ENCODE measurements at places on chromosomes 11 and 22.

DNA sequence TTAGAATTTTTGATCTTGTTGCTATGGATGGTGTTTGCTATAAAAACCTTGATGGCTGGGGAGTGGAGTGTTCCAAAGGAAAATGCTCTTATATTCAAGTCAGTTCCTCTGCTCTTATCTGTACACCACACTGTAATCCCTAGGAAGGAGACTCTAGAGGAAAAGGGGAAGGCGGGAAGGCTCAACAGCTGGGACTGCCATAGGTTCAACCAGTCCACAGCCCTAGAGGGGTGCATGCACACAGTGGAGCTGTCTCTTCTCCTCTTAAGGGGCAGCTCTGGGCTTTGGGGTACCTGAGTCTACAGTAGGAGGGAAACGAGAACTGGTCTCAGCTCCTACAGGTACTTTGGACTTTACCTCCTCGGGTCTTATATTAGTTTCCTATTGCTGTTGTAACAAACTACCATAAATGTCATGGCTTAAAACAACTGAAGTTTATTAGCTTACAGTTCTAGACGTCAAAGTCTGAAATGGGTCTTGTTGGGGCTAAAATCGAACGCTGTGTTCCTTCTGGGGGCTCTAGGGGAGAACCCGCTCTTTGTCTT is 77.2 kb upstream of the ZBED5 start:
- no peak for DNase-seq

DNA sequence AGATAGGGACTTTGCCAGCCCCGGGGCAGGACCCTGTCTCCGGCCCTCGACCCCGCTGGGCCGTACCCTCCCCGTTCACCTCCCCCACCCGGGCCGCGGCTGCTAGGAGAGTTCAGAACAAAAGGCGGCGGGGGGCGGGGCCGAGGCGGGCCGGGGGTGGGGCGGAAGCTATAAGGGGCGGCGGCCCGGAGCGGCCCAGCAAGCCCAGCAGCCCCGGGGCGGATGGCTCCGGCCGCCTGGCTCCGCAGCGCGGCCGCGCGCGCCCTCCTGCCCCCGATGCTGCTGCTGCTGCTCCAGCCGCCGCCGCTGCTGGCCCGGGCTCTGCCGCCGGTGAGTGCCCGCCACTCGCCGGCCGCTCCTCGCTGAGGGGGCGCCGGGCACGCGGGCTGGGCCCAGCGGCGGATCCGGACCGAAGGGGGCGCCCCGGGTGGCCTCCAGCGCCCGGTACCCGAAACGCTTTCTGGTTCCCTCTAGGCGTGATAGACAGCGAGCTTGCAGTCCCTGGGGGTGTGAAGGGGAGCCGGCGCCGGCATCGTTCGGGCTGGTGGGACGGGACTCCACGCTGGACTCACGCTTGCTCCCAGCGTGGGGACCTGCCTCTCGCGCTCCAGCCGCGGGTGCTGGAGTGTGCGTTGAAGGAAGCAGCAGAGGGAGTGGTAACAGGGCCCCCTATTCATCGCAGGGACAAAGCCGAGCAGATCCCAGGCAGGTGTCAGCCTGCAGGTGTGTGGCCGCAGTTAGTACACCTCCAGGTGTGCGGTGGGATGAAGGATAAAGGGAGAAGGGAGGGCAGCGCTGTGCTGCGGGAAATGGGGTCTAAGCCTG is at the start of gene MMP11:
Gene MMP11 (plus strand): TSS at position 201 of the 825 bp plus-strand sequence. CDS start 22 bp downstream, at position 223.
- peak; percentile 24 for DNase-seq

DNA sequence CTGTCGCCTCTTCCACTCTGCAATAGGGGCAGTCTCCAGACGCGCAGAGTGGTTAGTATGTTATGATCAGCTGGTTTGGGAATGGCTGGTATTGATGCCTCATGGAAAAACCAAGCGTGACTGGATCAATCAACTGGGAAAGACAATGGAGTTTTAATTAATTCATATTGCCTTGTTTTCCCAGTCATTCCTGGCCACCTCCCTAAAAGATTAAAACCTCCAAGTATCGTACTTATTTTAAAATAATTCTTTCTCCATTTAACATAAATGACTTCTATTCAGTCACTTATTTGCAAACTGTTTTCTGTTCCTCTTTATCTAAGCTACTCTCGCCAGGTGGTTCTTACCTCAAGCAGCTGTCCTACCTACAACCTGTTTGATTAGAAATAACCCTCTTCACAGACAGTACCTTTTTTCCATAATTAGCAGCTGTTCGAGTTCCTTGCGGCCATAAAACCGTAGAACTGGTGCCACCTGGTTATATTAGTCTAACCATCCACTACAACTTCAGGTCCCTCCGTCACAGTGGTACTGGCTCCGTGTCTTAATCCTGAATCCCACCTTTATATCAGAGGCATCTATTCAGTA is 898 bp downstream of the ZNF215 start:
- DNase-seq = peak; percentile 56

DNA sequence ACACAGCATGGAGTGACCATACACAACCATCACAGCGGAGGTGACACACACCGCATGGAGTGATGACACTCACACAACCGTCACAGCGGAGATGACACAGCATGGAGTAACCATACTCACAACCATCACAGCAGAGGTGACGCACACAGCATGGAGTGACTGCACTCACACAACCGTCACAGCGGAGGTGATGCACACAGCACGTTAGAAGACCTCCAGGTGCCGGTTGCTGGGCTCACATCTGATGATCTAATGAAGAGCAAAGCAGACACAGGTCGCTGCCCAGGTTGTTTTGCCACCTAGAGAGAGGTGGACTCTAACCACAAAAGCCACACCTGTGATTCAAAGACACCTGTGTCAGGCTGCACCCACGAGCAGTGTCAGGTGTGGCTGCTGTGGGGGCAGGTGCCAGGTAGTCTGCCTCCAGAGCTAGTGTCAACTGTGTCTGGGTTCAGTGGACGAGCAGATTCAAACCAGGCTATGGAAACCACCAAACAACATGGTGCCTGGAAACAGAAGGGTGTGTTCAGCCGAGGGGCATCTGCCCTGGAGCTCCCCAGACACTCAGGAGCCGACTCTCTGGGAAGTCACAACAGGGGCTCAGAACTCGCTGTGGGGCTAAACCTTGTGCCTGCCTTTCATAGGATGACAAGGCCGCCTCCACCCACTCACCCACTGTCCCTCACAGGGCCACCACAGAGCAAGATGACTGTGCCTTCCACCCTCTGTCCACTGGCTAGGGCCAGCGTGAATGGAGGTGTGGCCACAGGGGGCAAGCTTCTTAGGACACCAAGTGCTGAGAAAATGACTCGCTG is 608.2 kb downstream of the TBC1D22A start:
- no peak for DNase-seq

DNA sequence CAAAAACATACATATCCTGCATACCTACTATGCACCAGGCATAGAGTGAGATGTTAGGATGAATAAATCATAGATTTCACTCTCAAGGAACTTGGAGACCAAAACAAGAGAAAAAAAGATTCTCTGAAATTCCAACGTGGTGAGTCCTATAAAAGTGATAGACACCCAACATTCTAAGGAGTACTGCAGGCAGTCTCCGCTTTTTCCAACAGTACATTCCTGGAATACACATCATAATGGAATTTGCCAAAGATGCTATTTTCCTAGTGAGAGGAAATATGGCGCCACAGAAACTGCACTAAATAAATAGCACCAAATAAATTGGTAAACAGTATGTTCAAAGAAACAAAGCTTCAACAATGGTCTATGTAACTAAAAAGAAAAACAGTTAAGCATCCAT is 6.0 kb downstream of the TMEM123 start:
- no peak for DNase-seq
